ENCODE measurements at places on chromosomes 11 and 22.

DNA sequence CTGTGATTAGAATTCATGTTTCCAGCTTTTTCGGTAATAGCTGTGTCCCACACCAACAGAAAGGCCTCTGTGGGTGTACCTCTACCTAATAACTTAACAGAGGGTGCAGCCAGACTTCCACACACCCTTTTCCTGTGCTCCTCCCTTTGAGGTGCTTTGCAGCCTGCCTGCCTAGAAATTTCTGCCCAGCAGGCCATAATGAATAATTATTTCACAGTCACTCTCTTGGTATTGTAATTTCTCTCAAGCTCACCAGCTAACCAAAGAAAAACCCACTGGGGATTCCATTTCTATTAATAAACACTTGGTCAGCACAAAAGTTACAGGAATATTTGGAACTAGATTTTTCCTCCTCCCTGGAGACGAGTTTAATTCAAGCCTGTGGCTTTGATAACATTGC, 13.3 kb downstream of the WT1 start:
- no peak for DNase-seq

- no peak for DNase-seq
Measured at GRCh38 chr22:44196731-44197131, 16.0 kb downstream of the PARVG start.

- no peak for DNase-seq
Measured at GRCh38 chr11:70325824-70326223, 55.3 kb downstream of the PPFIA1 start.

DNA sequence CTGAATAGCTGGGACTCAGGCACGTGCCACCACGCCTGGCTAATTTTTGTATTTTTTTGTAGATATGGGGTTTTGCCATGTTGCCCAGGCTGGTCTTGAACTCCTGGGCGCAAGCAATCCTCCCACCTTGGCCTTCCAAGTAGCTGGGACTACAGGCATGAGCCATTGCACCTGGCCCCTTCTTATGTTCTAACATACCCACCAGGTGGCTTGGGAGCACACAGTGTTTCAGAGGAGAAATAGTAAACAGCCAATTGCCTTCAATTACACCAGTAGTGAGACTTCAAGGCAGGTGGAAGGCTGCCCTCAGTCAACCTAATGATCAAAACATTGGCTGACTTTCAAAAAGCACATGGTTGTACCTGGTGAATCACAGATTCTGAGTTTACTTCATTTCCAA, 167.2 kb downstream of the SWAP70 start:
- no peak for DNase-seq

- no peak for DNase-seq
Measured at GRCh38 chr11:34754171-34754823, 133.4 kb downstream of the EHF start.

- peak; percentile 22 for DNase-seq
Measured at GRCh38 chr11:34650528-34650927, 29.6 kb downstream of the EHF start.

DNA sequence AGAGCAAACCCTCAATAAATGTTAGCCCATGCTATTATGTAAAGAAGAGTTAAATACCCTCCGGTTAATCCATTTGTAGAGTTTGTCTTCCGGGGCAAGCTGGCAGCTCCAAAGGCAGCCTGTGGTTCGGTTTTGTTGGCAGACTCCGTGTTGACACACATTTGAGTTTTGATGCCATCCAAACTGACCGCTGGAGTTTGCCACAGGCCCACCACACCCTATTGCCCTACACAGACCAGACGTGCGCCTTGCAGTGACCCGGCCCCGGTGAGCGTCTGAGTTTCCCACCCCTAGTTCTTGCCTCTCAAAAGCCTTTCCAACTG, 25.1 kb downstream of the ELFN2 start:
- DNase-seq = no peak

- DNase-seq = no peak
Measured at GRCh38 chr11:71266114-71266833, 13.9 kb upstream of the SHANK2 start.

DNA sequence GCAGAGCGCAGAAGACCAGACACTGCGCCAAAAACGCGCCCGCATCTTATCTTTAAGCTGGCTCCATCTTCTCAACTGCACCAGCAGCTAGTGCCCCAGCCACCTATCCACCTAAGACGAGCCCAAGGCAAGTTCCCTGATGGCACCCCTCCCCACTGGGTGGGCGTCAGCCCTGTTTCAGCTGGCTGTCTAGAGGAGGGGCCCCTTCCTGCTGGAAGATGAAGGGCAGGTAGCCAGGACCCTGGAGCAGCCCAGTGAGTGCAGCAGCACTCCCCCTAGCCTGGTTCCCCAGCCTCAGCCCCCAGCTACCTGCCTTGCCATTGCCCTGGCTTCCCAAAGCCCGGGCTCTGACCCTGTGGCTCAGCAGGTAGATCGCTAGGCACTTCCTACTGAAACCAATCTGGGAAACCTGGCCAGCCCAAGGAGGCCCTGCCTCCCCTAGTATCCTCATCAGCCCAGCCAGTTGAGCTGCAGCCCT, 28.3 kb downstream of the ARVCF start:
- no peak for DNase-seq

- DNase-seq = no peak
Measured at GRCh38 chr11:45931739-45932138, 9.3 kb downstream of the LARGE2 start.

- DNase-seq = no peak
Measured at GRCh38 chr11:64322925-64323260, 5.0 kb downstream of the PRDX5 start.

- no peak for DNase-seq
Measured at GRCh38 chr11:706439-706956, 467 bp downstream of the EPS8L2 start.

- no peak for DNase-seq
Measured at GRCh38 chr11:8767466-8768142, 85.0 kb downstream of the RPL27A start.

GRCh38 chr11:68212421-68213134, 518 bp downstream of the KMT5B start:
- DNase-seq = peak; percentile 27

DNA sequence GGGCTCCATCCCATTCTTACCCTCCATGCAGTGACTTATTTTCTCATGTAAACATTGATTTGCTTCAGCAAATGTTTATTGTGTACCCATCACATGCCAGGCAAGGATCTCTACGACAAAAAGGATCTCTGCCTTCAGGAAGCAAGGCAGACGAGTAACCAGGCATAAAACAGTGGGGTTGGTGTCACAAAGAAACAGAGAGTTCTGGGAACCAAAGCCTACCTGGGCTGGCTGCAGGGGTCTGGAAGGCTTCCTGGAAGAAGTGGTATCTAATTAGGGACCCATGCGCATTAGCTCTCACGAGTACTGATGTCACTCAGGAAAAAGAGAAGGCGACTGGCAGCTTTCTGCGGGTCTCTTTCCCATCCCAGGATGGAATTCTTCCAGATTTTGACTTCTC, 44.5 kb downstream of the KIAA1671 start:
- DNase-seq = no peak

DNA sequence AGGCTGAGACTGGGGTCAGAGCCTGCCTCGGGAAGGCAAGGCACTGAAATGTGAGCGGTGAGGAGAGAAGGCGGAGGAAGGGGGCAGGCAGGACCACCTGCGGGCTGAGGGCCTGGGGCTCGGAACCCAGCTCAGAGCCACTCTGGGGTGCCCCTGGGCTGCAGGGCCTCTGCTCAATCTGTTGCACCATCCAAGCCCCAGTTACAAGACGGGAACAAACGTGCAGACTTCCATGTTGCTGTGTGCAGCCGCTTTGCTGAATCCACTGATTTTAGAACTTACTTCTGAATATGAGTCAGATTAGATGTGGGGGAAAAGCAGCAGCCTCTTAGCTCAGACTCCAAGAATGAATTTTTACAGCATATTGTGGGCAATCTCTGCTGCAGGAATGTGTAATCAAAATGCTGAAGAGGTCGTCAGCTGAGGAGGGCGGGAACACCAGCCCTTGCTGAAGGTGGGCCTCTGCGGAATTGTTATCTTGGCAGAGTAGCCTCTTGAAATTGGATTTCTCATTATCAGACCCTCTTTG, 21.6 kb downstream of the PARVG start:
- DNase-seq = no peak

GRCh38 chr11:1779806-1780699, 16.3 kb upstream of the CTSD start:
- no peak for DNase-seq

- no peak for DNase-seq
Measured at GRCh38 chr11:19679952-19680828, 32.4 kb upstream of the NAV2 start.

DNA sequence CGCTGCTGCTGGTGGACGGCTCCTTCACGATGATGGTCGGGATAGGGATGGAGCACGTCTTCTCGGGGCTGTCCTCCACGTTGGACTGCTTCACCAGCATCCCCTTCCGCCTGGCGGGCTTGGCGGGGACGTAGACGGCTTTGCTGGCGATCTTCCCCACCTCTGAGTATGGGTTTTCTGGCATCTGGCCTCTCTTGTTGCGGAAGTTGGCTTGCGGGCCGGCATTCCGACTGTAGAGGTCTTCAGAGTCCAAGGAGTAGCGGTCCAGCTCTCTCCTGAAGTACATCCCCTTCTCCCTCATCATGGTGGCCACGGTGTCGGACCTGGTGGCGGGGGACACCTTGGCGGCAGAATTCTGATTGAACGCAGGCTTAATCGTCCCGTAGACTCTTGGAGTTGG, 88.8 kb downstream of the CTTN start:
- no peak for DNase-seq

DNA sequence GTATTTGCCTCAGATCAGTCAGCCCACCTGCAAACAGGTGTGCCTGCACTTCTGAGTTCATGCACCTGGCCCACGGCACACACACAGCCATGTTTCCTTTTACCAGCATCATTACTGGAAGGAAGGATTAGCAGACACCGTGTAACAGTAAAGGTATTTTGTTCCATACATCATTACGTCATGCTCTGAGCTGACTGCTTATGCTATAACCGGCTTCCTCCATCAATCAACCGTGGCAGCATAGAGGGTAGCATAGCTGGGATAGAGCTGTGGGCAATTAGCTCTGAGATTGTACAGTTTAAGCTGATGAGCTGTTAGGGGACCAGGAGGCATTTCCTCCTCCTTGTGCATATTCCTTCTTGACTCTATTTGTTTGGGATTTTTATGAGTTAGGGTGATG, 102.4 kb downstream of the ME3 start:
- no peak for DNase-seq

- DNase-seq = no peak
Measured at GRCh38 chr11:73280626-73281025, 8.5 kb downstream of the P2RY6 start.

GRCh38 chr11:78476066-78476465, 58.4 kb upstream of the GAB2 start:
- DNase-seq = no peak

- DNase-seq = no peak
Measured at GRCh38 chr22:18929459-18929858, 6.6 kb downstream of the PRODH start.

GRCh38 chr11:79675081-79675480, 234.3 kb upstream of the TENM4 start:
- no peak for DNase-seq

DNA sequence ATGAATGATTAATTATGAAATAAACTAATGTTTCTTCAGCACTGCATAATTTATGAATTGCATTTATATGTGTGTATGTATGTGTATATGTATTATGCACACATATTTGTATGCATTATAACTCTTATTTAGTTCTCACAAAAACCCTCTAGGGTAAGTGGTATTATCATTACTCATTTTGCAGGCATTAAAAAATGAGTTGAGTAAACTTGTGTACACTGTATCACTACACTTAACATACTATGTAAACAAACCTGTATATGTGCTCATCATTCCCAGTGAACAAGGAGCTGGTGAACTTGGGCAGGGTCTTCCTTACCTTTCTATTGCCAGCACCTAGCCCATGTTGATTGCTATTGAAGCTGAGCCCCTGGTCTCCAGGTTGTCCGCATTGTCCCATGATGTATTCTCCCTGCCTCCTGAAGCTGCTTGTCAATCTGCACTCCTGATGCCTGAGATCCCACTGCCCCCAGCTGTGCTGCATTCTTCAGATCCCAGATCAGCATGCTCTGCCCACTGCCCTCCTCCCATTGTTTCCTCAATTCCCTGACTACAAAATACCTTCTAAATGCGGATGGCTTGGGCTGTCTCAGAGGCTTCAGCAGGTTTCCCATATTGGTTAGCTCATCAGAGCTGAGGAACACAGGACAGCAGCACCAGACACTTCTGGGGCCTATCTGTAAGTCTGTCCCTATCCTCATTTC, 267.9 kb upstream of the SESN3 start:
- no peak for DNase-seq

DNA sequence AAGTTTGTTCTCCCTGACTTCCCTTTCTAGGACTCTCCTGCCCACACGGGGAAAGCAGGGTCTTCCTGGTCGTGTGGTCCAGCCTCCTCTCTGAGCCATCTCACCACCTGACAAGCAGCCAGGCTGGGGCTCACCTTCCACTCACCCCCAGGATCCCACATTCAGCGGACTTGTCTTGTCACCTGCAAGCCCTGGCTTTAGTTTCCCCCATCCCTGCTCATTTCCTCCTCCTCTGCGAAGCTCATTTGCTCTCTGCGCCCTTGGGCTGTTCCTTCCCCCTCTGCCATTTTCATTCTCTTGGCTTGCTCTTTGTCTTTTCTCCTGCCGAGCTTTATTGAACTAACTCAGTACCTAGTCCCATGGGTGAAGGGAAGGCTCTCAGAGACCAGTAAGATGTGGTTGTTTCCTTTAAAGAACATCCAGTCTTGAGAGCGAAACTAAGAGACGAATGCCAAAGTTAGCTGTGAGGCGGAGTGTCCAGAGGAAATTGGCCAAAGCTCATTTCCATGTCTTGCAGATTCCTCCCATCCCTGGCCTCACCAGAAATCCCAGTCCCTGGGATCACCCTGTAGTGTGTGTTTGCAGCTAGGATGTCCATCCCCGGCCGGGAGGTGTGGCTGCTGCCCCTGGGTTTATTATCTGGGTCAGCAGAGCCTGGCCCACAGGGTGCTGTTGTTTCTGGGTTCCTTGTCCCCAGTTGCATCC, 2.0 kb downstream of the ST14 start:
- DNase-seq = no peak

DNA sequence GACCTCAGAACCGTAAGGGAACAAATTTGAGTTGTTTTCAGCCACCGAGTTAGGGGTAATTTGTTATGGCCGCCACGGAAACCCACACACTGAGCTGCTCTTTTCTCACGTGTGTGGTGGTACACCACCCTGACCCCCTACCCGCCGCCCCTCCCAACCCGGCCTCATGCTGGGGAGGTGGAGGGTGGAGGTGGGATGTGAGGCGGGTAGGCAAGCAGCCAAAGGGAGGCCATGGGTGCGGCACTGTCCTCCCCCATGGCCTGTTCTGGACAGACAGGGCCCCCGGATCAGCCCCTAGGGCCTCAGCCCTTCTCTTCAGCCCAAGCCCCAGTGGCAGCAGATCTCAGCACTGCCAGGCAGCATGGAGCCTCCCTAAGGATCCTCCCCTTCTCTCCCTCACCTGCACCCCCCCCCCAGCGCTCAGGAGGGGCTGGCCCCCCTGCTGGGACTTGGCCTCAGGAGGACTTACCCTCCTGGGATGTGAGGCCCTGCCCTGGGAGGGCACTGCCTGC, 7.9 kb downstream of the PRR5 start:
- DNase-seq = no peak

DNA sequence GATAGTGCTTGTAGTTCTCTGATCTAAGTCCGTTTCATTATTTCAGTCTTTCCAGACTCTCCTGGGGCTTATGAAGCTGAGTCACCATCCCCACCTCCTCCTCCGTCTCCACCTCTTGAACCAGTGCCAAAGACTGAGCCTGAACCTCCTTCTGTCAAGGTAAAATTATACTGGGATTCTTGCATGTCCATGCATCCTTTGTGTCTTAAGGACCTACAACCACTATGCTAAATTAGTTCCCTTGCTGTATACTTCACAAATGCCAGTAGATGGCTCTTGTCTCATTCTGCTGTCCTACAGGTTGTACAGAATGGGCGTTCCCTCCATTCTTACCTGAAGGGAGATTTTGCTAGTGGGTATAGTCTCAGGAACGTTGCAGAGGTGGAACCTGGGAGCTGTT, 42.2 kb downstream of the POLD3 start:
- DNase-seq = no peak

All from activated T-cell treated with anti-CD3 and anti-CD28 coated beads for 1 hour (primary cell).